ENCODE measurements at places on chromosomes 5 and 9.

GRCh38 chr5:84758008-84758407, 373.3 kb upstream of the EDIL3 start:
- no peak for DNase-seq

GRCh38 chr5:14245132-14245925, 102.2 kb downstream of the TRIO start:
- no peak for DNase-seq

GRCh38 chr9:38243993-38244392, 148.5 kb upstream of the ALDH1B1 start:
- DNase-seq: no peak

DNA sequence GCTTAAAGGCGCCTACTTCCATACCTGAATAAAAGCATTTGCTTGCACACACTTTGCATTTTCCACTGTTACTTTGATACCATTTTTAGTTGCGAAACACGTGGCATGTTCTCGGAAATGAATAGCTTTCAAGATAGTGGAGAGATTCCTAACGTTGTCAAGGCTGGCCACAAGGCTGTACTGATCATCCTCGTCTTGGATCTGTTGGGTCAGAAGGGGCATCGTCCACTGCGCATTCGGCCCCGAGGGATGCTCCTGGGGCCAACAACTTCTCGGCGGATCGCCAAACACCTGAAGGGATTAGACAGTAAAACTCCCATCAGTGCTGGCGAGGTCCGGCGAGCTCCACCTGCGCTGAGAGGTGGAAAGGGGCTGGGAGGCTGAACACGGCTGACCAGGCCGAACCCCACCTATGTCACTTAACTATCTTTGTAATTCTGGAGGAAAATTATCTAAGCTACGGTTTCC, 599 bp downstream of the RAD1 start:
- DNase-seq: no peak

GRCh38 chr9:3916984-3917383, 382.9 kb downstream of the GLIS3 start:
- DNase-seq: no peak

DNA sequence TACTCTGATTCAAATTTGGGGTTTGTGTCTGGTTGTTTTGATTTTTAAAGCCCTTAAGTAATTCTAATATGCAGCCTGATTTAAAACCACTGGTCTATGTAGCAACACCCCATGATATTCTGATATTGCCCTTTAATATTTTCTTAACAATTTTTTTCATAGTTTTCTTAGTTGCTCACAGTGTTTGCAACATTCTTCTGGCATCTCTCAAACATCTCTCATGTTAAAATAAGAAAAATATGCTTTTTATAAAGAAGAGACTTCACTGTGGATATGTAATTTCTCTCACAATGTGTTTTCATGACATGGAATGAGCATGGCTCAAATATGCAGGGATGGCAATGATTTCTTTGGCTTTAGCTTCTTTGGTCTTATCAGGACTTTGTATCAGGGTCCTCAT, 183.7 kb downstream of the TAF11L14 start:
- no peak for DNase-seq

DNA sequence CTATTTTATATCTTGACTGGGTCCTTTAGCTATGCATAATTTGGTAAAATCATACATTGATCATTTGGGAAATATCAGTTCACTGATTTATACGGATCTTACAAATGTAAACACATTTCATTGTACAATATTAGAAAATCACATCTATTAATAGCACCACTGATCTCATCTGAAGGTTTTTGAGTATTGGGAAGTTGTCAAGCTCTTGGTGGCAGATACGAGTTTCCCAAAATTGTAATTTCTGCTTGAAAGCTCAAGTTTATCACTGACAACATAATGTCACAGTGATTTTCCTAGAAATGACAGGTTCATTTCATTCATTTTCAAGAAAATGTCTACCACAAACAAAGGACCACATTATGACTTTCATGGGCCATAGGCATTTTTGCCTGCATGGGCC, 3.0 kb upstream of the MACROH2A1 start:
- no peak for DNase-seq

DNA sequence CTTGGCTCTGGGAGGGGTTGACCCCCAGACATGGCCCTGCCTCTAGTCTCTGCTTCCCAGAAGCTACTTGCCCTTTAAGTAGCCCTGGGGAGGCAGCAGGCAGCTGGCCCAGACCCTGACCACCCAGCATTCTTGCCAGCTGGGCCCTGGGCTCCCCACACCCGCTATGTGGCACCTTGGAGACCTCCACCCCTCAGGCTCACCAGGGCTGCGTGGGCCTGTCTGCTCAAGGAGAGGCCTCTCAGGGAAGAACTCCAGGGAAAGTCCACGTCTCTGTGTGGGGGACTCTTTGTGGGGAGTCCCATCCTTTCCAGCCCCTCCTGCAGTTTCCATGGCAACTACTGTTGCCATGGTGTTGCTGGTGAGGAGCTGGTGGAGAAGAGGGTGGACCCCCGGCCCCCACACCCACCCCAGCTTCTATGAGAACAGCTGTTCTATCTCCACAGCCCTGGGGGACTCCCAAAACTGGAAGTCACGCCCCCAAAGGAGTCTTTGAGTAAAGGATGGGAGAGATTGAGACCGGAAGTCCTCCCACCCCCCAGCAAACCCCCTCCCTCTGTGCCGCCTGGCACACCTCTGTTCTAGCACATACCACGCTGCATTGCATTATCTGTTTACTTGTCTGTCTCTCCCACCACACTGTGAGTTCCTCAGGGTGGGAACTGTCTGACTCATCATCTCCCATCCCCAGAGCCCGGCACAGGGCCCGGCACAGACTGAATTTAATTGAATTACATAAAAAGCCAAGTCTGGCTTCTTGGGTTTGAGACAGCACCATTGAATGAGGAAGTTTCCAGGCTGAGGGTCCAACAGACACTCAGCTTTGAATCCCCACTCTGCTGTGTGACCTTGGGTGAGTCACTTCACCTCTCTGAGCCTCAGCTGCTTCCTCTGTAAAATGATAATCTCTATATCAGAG, 12.6 kb downstream of the DNM1 start:
- no peak for DNase-seq

DNA sequence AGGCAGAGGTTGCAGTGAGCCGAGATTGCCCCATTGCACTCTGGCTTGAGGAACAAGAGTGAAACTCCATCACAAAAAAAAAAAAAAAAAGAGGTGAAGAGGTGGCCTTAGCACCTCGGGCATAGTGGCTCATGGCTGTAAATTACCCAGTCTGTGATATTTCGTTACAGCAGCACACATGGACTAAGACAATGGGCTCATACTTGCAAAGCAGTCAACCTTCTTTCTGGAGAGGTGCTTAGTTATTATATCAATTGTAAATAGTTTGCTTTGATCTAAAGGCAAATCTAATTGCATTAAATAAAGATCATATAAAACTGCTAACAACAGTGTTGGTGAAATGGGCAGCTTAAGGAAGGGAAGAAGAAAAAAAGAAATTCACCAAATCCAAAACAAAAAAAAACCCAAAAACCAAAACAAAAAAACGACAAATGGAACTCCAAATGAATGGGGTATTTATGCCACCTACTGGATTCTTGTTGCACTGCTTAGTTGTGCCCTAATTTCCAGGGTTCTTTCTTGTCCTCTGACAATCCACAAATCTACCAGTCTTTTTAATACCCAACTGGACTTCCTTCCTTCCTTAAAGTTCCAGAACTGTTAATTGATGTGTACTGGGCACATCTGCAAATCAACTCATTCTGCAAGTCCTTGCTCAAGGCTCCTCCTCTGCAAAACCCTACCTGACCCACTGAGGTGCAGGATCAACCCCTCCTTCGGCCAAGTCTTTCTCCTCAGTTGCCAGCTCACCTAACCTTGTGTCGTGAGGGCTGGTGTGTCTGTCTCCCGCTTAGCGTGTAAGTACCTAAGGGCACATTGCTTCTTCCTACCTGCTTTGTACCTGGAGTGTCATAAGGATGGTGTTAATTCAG, 35.0 kb upstream of the DMRT1 start:
- DNase-seq: no peak

GRCh38 chr5:148583421-148583965, 70.8 kb downstream of the HTR4 start:
- no peak for DNase-seq

All from bone marrow (tissue), 2 donors.